WTC11 (cell line): ENCODE measurements at places on chromosomes 7 and 10. TPM values are rescaled to one million over a fixed set of nuclear protein-coding genes. Genes with fewer than 3 reads are reported as not detected.

DNA sequence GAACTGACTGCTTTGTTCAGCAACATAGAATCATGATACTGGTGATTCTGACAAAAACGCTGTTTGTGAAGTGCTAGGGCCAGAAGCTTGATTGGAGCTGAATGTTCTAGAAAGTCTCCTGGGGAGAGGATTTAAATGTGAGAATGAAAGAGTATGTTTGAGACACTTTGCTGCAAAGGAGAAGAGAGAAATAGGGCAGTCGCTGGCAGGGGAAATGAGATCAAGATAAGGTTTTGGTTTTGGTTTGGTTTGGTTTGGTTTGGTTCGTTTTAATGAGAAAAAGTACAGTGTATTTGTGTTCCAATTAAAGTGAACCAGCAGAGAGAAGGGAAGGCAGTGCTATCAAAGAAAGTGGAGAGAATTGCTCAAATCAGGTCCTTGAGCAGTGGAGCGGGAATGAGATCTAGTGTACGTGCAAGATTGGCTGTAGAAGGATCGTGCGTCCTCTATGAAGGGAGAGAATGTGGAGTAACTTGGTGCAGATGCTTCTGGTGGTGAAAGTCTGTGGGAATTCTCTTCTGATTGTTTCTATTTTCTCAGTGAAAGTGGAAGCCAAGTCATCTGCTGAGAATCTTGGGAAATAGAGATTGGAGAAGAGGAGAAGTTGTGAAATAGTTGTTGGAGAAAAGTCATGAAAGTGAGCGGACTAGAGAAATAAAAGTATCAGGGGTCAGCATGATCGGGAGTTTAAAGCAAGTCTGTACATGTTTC, 270.5 kb downstream of the CCDC3 start:
- H3K4me3 ChIP-seq, result no peak overlapping the region
- no peaks in the 10 kb centered on the region for H3K36me3 ChIP-seq
- H3K27me3 ChIP-seq, result no peaks in the 10 kb centered on the region
- no peak for DNase-seq

DNA sequence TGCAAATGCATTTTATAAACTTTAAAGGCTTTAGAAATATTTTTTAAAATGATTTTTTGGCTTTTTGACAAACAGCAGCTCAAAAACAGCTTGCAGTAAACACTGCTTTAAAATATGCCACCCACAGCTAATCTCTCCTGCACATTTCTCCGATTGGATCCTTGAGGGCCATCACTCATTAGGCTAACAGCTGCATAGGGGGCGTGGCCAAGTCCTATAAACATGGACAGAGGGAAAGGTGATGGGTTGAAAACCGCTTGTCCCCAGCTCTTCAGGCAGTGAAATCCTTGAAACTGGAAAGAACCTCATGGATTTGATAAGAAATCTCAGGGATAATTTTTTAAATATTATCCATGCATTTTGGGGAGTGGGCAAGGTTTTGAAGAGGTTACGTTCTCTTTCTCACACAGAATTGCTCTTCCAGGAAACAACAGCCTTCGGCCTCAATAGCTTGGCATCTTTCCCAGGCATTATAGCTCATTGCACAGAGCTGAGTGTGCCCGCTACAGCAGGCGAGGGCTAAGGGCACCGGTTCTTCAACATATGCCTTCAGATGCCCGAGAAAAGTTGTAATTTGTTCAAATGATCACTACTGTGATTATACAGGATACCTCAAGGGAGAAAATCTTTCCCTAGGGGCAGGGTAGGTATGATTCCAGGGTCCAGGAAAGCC, 1.7 kb downstream of the PLEKHS1 start:
- no peaks in the 10 kb centered on the region; the same call in 1 of the 2 replicates for H3K27me3 ChIP-seq
- no peak overlapping the region for H3K27ac ChIP-seq
- H3K4me1 ChIP-seq, result no peaks in the 10 kb centered on the region
- no peak overlapping the region for H3K4me3 ChIP-seq

GRCh38 chr10:104666106-104666505, 25.0 kb downstream of the SORCS3 start:
- no peaks in the 10 kb centered on the region for H3K4me1 ChIP-seq
- 0 out of 2 replicates have a peak, but pooled peaks cover 3% of the 10 kb centered on the region for H3K36me3 ChIP-seq
- H3K27ac ChIP-seq, result no peak overlapping the region
- no peak for DNase-seq

DNA sequence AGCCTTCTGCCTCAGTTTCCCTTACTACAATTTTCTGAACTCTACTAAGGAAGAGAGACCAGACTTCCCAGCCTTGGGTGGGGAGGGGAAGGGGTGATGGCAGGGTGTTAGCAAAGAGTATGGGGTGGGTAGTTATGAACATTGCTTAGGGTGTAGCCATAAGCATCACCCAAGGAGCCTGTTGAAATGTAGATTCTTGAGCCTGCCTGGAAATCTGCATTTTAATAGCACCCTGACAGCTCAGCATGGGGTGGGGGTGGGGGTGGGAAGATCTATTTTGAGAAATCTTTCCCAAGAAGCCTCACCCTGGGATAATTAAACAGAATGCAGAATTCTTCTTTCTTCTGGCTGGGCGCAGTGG, 164.8 kb downstream of the NRF1 start:
- DNase-seq, result no peak
- H3K4me1 ChIP-seq, result peaks cover 66% of the 10 kb centered on the region
- H3K36me3 ChIP-seq, result no peaks in the 10 kb centered on the region

DNA sequence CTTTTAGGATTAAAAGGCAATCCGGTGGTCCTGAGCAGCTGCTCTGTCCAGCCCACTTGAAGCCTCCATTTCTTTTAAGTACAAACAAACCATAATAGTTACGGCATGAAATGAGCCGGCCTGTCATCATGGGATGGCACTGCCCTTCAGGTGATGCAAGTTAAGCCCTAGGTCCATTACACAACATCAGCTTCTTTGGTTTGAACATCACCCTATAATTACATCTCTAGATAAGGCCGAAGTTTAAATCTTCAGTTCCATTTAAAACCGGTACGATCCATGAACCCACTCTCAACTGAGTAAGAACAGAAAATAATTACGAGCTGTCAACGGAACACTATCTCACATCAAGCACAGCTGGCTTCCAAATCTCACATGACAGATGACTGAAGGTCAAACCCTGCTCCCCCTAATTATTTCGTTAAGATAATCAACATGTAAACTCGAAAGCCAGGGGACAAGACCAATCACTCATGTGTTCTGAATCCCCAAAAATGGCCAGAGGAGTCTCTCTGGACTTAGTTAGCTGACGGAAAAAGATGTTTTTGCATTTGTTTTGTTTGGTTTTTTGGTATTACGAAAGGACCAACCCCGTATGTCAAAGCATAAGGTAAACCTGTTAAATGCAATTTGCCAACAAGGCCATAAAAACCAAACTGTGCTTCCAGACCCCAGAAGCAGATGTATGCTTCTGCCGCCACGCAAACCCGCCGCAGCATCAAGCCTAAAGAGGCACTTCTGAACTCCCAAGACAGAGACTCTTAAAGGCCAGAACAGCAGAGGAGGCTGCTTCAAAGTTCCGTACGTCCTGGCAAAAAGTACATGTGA, 10.8 kb downstream of the GNA12 start:
- peak overlapping the region; percentile 30; the same call in 1 of the 2 replicates for H3K27ac ChIP-seq
- H3K27me3 ChIP-seq, result no peaks in the 10 kb centered on the region
- H3K36me3 ChIP-seq, result peaks cover 29% of the 10 kb centered on the region
- H3K4me3 ChIP-seq, result no peak overlapping the region
- peaks cover 87% of the 10 kb centered on the region for H3K4me1 ChIP-seq

DNA sequence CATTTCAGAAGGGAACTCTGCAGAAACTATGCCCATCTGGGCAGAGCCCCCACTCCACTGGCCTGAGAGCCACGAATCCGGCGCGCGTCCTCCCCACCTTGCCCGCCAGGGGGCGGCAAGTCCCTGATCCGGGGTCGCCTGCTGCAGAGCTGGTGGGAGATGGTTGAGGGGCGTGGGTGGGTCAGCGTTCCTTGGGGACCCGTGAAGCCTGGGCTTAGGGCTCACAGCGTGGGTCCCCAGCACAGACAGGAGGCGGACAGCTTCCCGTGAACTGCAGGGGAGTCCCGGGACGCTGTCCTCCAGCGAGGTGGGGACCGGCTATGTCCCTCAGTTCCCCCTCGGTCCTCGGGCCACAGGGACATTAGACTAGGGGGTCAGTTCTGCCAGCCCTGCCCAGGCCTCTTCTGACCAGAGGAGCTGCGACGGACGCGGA, 585 bp upstream of the POP7 start:
- peak; percentile 90 for DNase-seq
- H3K4me1 ChIP-seq, result peaks cover 8% of the 10 kb centered on the region
- no peaks in the 10 kb centered on the region for H3K27me3 ChIP-seq
- peak overlapping the region; percentile 96 for H3K4me3 ChIP-seq

GRCh38 chr7:37265006-37265405, 183.7 kb downstream of the ELMO1 start:
- H3K36me3 ChIP-seq, result no peaks in the 10 kb centered on the region
- no peak for DNase-seq
- no peak overlapping the region for H3K4me3 ChIP-seq
- no peaks in the 10 kb centered on the region for H3K27me3 ChIP-seq

DNA sequence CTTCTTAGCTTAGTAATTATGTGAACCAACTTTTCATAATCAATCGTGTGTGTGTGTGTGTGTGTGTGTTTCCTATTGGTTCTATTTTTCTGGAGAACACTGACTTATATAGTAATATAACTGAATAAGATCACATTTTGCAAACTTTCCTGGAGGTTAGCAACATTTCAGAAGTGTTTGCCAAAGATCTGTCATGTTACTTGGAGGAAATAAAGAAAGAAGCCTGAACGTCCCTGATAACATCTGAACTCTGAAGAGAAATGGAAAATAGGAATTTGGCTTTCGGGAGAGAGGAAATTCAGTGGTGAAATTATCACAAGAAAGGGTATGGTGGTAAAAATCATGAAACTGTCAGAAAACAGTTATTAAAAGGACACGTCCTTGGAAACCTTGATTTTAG, 984.4 kb upstream of the AUTS2 start:
- H3K4me1 ChIP-seq, result peaks cover 25% of the 10 kb centered on the region
- H3K4me3 ChIP-seq, result no peak overlapping the region
- no peak overlapping the region for H3K27ac ChIP-seq
- peaks cover 5% of the 10 kb centered on the region; the same call in 1 of the 2 replicates for H3K27me3 ChIP-seq

- no peaks in the 10 kb centered on the region for H3K27me3 ChIP-seq
- H3K27ac ChIP-seq, result no peak overlapping the region
- no peaks in the 10 kb centered on the region for H3K36me3 ChIP-seq
- H3K4me1 ChIP-seq, result peaks cover 2% of the 10 kb centered on the region; the same call in 1 of the 2 replicates
These were observed 29.1 kb upstream of the RHOBTB1 start for GRCh38 chr10:60973086-60973485.

GRCh38 chr10:130016993-130017630, 53.0 kb upstream of the EBF3 start:
- H3K27me3 ChIP-seq, result 0 out of 2 replicates have a peak, but pooled peaks cover 3% of the 10 kb centered on the region
- DNase-seq, result no peak
- no peaks in the 10 kb centered on the region for H3K36me3 ChIP-seq
- 0 out of 2 replicates have a peak, but pooled peaks cover 6% of the 10 kb centered on the region for H3K4me1 ChIP-seq
- no peak overlapping the region for H3K27ac ChIP-seq

GRCh38 chr7:140702774-140703173, 6.3 kb downstream of the NDUFB2 start:
- H3K36me3 ChIP-seq, result peaks cover 33% of the 10 kb centered on the region
- DNase-seq, result no peak
- H3K27ac ChIP-seq, result no peak overlapping the region
- peaks cover 7% of the 10 kb centered on the region for H3K4me1 ChIP-seq
- no peaks in the 10 kb centered on the region for H3K27me3 ChIP-seq

DNA sequence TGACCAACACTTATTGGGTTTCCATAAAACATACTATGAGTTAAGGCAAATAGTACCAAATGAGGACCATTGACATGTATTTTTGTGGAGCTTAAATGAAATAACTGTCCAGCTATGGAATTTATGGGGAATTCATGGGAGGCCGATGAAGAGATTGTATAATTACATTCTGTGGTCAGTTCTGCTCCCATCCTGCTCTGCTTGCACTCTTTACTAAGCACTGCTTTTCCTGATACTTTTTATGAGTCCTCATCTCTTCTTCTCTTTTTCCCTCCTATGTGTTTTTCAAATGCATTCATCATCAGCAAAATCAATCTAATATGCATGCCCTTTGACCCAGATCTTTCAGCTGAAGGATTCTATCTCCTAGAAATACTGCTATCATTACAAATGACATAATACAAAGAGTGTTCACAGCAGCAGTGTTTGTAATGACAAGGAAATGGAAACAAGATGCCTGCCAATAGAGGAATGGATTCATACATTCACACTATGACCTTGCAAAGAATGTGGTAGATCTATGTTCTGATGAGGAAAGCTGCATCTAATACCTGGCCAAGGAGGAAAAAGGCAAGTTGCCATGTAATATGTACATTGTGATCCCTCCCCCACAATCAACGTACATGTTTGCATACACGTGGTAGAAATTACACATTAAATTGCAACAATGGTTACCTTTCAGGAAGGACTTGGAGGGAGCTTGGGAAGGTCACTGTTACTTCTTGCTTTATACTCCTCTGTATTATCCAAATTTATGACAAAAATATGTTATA, 73.9 kb downstream of the PCGF5 start:
- no peaks in the 10 kb centered on the region for H3K36me3 ChIP-seq
- DNase-seq, result no peak
- no peak overlapping the region for H3K27ac ChIP-seq
- H3K4me1 ChIP-seq, result peaks cover 19% of the 10 kb centered on the region

- H3K27me3 ChIP-seq, result no peaks in the 10 kb centered on the region
- H3K4me3 ChIP-seq, result peak overlapping the region; percentile 47
- peaks cover 27% of the 10 kb centered on the region for H3K36me3 ChIP-seq
- peak overlapping the region; percentile 91 for H3K27ac ChIP-seq
- H3K4me1 ChIP-seq, result peaks cover 54% of the 10 kb centered on the region
These were observed 71.3 kb downstream of the AP3M1 start for GRCh38 chr10:74079028-74079935.

GRCh38 chr7:27199849-27200760, at the start of gene HOXA13:
HOXA13 (minus strand) TSS chr7:27200091; CDS start chr7:27200077, 14 bp downstream.
- H3K4me3 ChIP-seq, result peak within 1 kb of the TSS; percentile 71
- H3K27ac ChIP-seq, result no peak within 1 kb of the TSS
- no peaks in the 10 kb centered on the region for H3K36me3 ChIP-seq
- peaks cover 26% of the 10 kb centered on the region for H3K4me1 ChIP-seq
- H3K27me3 ChIP-seq, result peaks cover 96% of the 10 kb centered on the region

The OR9A2 gene
- total RNA-seq, result not detected in 3 replicates

The ASZ1 gene
- not detected in 3 replicates for total RNA-seq

The THSD7A gene
- 0.66 to 1.1 TPM (median 0.68 TPM) in 3 replicates for total RNA-seq

The HOXA9 gene
- total RNA-seq, result not detected in 3 replicates

The C10orf67 gene
- 0.07 TPM in 1 of 3 replicates, not detected in the others for total RNA-seq

The CNTNAP2 gene
- total RNA-seq, result 54.2 to 63.8 TPM (median 55.1 TPM) in 3 replicates

The DLX6 gene
- total RNA-seq, result 0.09 TPM in 1 of 3 replicates, not detected in the others

The STYXL1 gene
- total RNA-seq, result 21.3 to 28.2 TPM (median 27.8 TPM) in 3 replicates

The PTPRN2 gene
- total RNA-seq, result 2.6 to 4.7 TPM (median 3.9 TPM) in 3 replicates

The IFIT5 gene
- total RNA-seq, result 1.7 to 2.0 TPM (median 1.8 TPM) in 3 replicates
